ENCODE measurements at places on chromosomes 1 and 21.

- no peak for DNase-seq
Measured at GRCh38 chr21:30189773-30190172, 23.2 kb upstream of the CLDN17 start.

GRCh38 chr1:151048645-151049032 is 1.1 kb downstream of the C1orf56 start:
- no peak for DNase-seq

- DNase-seq, result no peak
Measured at GRCh38 chr1:115826628-115827027, 14.3 kb downstream of the NHLH2 start.

DNA sequence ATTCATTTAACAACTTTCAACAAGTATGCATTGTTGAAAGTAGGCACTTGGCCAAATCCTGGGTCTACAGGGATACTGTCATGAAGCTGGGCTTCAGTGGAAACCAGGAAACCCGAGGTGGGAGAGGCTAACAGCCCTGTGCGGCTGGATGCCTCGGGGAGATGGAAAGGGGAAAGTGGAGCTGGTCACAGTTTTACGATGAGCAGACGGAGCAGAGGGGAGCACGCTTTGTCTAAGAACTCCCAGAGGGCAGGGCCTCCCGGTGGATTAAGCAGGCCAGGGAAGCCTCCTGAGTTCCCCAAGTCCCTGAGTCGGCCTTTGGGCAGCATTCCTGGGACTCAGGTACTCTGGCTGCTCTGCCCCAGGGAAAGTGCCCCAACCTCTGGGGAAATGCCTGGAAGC is 23.8 kb downstream of the STUM start:
- DNase-seq, result no peak

DNA sequence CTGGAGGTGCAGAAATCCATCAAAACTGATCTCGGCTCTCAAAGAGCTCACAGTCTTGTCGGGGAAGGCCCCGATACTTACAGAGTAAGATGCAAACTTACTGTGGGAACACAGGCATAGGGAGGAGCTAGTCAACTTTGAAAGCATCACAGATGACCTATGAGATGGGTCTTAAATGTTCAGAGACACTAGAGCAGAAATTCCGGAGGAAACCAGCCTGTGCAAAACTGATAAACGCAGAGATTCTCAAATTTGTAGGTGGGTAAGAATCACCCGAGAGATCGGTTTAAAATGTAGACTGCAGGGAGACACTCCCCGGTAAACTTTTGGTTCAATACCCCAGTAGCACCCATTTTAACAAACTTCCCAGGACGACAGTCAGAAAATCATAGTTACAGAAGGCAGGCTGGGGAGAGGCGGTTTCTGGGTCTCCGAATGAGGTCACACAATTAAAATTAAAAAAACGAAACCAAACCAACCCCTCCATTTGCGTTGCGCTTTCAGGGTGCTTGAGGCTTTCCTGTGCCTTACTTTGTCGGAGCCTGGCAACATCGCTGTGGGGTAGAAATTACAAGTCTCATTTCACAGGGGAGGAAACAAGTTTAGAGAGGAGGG is 755 bp upstream of the THRAP3 start:
- no peak for DNase-seq

DNA sequence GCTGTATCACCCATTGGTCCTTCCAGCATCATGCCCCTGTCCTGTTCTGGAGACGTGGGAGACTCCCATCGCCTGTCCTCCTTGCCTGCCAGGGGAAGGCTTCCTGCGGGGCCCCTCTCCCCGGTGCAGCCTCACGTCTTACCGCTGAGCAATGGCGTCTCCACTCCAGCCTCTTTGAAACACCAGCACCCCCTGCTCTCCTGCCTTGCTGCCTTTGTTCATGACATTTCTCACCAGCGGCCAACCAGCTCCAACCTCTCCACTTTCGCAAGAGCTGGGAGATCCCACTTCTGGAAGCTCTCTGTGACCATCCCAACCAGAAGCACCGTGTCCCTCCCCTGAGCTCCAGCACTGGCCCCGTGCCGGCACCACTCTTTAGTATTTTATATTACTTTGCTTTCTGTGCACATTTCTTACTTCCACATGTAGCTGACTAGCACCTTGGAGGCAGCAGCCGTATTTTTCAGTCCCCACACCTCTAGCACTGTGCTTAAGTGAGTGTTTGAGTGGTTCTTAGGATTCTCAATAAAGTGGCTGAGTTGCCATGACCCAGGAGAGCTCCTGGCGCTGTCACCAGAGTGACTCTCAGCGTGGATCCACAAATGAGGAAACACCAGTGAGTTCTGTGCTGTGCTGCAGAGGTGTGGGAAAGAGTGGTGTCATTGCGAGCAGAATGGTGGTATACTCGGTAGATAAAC is 83.5 kb downstream of the ATP5PO start:
- DNase-seq, result no peak

GRCh38 chr1:52054496-52055065 is 410 bp downstream of the TXNDC12 start:
- no peak for DNase-seq

DNA sequence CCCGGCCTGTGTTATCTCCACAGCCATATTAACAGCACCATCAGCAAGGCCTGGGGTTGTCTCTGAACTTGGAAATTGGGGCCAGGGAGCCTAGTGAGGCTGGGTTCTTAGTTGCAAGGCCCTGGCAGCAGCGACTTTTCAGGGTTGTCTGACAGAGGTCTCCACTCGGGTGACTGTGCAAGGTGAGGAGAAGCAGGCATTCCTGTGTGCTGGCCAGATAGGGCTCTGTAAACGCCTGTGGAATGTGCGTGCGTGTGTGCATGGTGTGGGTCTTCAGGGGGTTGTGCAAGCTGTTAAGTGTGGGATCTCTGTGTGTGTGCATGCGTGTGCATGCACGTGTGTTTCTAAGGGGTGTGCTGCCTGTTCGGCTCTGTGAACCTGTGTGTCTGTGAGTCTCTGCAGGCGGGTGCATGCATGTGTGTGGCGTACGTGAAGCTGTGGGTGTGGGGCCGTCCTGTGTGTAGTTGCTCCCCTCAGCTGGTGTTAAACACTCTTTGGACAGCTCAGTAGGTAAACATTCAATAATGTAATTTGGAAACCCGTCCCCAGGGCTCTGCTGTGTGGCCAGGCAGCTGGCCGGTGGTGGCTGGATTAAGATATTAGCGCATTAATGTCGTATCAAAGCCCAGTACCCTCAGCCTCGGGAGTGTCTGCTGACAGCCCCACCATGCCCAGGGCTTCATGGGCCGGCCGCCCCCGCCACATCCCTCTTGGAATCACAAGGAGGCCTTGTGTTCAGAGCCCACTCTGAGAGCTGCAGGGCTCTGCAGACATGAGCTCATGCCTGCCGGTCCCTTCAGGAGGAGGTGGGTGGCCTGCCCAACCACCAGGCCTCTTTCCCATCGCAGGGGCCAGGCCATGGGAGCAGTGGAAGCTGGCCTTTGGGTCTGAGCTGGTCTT is 189.9 kb downstream of the FOXD2 start:
- DNase-seq, result peak; percentile 68

GRCh38 chr1:44016890-44017400 is 14.3 kb downstream of the SLC6A9 start:
- DNase-seq, result no peak

DNA sequence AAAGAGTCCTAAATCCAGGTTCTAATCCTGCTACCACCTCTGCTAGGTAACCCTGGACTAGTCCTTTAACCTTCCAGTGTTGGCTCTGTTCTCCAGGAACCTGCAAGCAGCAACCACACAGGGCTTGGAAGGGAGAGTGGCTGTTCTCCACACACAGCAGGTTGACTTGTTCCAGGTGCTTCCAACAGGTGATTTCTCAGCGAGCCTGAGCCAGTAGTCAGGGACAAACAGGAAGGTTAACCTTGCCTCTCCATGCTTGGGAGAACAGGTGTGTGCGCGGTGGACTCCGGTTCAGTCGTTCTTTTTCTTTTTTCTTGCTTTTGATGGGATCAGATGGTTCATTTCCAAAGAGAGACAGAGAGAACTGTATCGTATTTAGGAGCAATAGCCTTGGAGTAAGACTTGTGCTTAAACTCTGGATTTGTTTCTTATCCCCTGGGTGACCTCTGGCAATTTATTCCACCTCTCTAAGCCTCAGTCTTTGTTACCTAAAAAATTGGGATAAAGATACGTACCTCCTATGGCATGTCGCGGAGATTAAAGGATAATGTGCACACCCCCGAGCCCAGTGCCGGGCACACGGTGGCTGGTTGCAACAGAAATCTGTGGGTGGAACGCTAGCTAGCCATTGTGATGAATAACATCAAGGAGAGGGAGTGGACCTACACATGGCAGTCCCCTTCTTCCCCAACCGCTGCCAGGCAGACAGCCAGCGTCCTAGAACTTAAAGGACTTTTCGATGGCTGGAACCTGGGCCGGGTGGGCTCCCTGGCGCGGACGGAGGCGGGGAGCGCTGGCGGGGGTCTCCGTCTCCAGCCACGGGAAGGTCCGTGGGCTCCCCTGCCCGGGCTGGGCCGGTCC is 583 bp upstream of the CACHD1 start:
- no peak for DNase-seq

- no peak for DNase-seq
Measured at GRCh38 chr1:68442822-68443556, 6.8 kb downstream of the RPE65 start.

- peak; percentile 61 for DNase-seq
Measured at GRCh38 chr1:101288491-101288944, 51.7 kb downstream of the S1PR1 start.

- DNase-seq, result no peak
Measured at GRCh38 chr1:183585038-183585437, 5.2 kb downstream of the NCF2 start.

Data from Caco-2 (cell line).